ENCODE measurements at places on chromosomes 4 and X.

- no peak for DNase-seq
These were observed 182.1 kb downstream of the ASB9 start for GRCh38 chrX:15087747-15088146.

GRCh38 chr4:88022289-88022688 is 14.9 kb downstream of the PKD2 start:
- no peak for DNase-seq

GRCh38 chr4:17188547-17189400 is 290.3 kb upstream of the LDB2 start:
- no peak for DNase-seq

DNA sequence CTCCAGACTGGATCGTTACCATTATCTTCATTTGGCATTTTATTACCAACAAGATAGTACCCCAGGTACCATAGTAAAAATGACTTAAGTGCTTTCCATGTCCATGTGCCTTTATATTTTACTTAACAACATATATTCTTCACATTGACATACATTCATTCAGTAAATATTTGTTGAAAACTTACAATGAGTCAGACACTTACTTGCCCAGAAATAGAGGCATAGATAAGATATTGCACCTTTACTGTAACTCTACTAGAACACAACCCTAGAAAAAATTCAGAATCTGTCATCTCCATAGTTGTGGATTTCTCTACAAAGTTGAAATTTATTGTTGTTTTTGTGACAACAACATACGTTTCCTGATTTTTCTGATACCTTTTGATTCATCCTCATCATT is 640.6 kb downstream of the RPA4 start:
- DNase-seq, result no peak

DNA sequence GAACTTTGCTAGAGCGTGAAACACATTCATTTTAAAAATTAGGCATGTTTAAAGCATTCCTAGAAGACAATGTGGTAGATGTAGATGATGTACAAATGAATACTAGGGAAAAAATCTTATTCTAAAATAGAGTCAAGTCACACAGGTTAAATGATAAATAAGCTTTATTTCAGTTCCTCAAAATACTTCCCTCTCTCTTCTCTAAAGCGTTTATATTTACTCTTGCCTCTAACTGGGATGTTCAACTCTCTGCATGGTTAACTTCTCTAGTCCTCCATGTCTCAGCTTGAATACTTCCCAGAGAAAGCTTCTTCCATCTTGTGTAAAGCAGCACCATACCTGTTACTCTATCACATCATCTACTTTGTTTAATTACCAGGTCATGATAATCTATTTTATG is 30.9 kb upstream of the GLRA3 start:
- DNase-seq, result no peak

DNA sequence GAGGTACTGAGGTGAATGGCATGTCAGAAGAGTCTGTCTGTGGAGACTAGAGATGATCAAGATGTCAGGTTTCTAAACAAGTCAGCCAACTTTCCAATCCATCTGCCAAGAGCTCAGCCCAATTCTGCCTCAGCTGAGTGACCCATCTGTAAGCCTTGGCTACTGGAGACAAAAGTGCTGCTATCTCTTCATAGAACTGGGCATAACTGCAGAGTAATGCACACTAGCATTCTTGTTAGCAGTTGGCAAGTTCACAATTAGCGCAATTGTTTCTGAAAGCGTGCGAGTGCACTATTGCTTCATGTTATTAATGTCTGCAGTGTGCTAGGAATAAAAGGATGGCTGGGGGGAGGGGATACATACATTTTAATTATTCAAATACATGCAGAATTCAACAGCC is 32.9 kb upstream of the SH3D19 start:
- DNase-seq, result no peak

- DNase-seq, result peak; percentile 92
These were observed 11.6 kb upstream of the TTC29 start for GRCh38 chr4:146957237-146957636.

- DNase-seq, result no peak
These were observed 1450.7 kb upstream of the TENM3 start for GRCh38 chr4:180792541-180792940.

GRCh38 chr4:169151671-169152070 is 119.1 kb downstream of the SH3RF1 start:
- peak; percentile 72 for DNase-seq

DNA sequence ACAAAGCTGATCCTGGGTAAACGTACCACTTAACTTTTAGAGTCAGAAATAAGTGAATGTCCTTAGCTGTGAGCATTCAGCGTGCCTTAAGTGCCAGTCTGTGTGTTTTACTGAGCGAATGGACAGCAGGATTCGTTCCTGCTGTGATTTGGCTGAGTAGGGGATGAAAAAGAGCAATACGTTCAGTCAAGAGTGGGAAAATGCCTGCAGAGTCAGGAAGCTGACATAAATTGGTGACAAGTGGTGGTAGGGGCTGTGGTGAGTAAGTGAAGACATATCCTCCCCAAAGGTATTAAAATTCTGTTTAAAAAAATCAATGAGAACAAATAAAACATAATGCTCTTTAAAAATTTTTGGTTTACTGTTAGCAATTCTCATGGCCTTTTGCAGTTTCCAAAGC is 56.6 kb upstream of the TNIP3 start:
- DNase-seq, result no peak

- DNase-seq, result no peak
These were observed 904.1 kb upstream of the EPHA5 start for GRCh38 chr4:66574145-66574978.

- DNase-seq, result no peak
These were observed 15.1 kb upstream of the GK start for GRCh38 chrX:30637874-30638815.

Data from stromal cell of bone marrow (primary cell).